ENCODE measurements at places on chromosomes 4 and X.
A peak's percentile ranks its signal among the peaks of the same experiment; 100 is the strongest.

DNA sequence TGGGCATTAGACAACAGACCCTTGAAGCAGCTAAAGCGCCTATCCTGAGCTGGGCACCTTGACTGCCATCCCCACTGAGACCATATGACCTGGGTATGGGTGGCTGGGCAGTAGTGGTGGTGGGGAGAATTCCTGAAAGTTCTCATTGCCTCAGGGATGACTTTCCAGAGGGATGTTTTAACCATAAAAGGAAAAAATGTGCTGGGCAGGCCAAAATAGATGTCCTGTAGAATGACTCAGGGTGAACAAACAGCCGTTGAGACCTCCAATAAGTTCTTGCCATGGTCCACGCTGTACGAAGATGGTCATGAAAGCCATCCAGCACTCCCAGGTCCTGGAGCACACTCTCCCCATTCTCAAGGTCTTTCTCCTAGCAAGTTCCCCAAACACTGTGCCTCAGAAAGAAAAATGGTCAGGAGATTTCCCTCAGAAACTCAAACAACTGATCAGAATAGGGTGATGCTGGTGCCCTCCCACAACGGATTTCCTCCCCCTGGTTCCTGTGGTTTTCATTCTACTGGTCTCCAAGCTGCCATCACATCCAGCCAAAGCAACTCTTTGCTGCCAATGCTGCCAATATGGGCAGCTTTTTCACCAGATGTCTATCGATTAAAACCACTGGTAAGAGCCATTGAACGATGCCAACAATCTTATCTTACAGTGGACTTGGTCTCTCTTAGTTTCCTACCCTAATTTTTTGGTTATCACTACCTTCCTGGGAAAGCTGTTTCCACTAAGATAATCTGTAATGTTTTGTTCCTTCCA is 11.2 kb downstream of the CDKN2AIP start:
- DNase-seq = no peak

GRCh38 chr4:17500574-17500973 is 11.3 kb downstream of the QDPR start:
- DNase-seq = no peak

DNA sequence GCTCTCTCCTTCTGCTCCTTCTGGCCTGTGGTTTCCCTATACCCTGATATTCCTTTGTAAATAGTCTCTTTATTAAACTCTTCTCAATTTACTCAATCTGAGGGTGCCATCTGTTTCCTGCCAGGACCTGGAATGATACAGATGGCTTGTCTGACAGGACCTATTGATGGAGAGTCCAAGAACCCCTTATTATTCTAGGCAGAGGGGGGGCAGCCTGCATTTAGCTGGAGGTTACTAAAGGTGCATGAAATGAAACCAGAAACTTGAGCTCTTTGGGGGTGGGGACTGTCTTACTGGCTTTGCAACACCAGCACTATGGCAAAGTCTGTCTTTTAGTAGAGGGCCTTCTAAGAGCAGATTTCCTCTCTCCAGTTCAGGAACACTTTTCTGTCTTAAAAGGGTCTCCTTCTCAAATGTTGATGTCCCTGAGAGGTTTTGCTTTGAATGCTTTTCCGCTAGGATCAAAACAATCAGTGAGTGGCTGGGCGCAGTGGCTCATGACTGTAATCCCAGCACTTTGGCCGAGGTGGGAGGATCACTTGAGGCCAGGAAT is 162.5 kb upstream of the MED14 start:
- no peak for DNase-seq

DNA sequence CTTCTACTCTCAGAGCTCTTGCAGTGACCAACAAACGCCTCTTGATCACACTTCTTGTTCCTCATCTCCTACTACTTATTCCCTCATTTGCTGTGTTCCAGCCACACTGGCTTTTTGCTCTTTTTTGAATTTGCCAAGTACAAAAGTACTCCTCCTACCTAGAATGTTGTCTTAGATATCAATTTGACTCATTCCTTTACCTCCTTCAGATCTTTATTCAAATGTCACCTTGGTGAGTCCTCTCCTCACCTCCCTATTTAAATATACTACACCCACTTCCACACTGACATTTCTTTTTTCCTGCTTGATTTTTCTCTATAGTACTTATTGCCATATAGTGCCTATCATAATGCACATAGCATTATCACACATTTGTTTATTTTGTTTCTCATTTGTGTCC is 6.2 kb upstream of the DCAF4L1 start:
- no peak for DNase-seq

DNA sequence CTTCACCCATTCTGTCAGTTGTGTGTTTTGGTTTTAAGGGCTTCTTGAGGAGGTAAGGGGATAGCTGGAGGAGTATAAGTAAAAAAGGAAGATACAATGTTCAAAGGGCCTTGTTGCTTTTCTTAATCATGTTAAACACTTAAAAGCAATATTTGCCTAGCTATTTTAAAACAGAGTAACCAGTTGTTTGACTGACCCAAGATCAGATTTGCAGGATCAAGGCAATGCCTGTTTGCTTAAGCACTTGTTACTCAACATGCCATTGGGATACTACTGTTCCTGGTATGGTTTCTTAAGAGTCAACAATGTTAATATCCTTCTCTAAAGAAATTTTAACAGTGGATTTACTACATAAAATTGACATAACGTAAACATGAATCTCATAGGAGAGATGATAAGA is 2.6 kb downstream of the DCLK2 start:
- DNase-seq = no peak

- DNase-seq = peak; percentile 17
Measured at GRCh38 chrX:123731258-123731986, 1.4 kb downstream of the THOC2 start.

DNA sequence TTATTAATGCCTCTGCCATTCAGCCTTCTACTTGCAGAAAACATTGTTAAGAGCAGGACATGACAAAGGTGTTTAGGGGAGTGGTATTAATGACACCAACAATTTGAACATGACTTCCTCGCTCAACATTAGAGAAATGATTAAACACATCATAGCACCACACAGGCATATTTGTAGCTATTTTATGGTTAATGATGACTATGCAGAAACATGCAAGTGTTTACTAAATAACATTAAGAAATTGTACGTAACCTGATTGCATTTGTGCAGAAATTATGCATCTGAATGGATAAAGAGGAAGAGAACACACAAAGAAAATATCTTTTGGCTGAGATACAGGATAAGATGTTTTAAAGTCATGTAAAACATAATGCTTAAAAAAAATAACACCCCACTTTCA is 323.5 kb downstream of the LDB2 start:
- no peak for DNase-seq

- no peak for DNase-seq
Measured at GRCh38 chr4:131207589-131207988, 1941.5 kb upstream of the PCDH10 start.

GRCh38 chr4:8904666-8905065 is 33.0 kb upstream of the HMX1 start:
- DNase-seq = no peak

DNA sequence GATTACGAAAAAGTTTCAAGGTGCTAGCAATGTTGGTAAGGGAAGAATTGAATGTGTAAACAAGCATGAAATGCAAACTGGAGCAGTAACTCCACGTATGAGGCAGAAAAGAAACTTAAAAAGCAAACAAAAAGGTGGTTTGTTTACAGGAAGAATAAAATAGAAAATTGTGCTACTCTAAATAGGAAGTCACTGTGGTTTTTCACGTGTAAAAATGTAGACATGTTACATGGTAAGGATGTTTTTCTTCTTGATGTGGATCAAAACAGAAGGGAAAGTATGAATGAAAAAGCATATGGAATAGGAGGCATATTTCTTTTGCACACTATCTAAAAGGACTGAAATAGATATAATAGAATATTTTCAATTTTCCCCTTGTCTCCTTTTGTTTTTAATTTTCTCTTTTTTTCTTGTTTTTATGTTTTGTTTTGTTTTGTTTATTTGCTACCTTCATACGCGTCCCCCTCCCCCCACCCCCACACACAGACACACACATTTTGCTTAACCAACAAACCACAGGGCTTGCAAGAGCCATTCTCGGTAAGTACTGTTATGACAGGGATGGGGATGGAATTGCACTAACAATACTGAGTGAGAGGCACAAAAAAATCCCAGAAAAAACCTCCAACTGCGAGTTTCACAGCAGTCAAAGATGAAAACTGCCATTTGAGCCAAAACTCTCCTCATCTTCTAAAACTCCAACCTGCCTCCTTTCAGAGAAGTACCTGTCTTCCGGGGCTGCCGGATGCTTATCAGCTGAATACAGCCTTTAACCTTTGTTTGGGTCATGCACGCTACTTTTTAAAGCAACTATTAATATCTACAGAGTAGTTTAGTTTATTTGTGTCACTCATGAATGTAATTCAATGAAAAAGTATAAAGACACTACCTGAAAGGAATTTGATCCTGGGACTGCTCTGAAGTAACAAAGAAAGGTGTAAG is 135.8 kb downstream of the IL15 start:
- no peak for DNase-seq

DNA sequence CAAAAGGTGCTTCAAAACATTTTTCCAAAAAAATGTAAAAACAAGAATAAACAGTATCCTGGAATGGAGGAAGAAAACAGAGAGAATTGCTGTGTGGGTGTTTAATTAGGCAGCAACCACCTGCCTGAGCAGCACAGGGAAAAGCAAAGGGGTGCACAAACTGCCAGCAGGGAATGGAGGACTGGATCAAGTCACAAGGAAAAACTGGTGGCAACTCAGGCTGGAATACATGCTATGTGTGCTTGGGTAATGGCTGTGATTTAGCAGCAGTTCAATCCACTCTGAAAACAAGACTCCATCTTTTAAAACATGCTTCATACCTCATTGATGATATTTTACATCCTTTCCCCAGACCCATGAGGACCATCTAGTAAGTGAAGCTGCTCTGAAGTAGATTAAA is 179.5 kb downstream of the HS6ST2 start:
- no peak for DNase-seq

- DNase-seq = no peak
Measured at GRCh38 chr4:47505666-47506065, 20.6 kb downstream of the ATP10D start.

All from RWPE1 (cell line).